ENCODE measurements at places on chromosomes 2 and 18. TPM values are rescaled to one million over a fixed set of nuclear protein-coding genes. Genes with fewer than 3 reads are reported as not detected.

DNA sequence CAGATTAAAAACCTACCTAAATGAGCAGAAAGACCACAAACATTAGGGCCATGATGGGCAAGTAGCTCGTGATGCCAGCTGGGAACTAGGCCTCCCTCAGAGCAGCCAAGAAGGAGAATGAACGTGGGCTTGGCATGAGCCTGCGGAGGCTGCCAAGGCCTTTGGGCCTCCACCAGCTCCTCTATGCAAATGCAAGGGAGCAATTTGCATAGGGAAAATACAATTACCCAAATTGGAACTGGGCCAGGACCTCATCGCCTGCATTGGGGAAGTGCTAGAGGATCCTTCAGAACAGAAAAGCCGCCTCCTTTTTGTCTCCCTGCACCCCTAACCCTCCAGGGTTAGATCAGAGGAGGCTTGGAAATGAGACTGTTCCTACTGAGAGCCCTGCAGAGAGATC lies 326.4 kb downstream of the SMAD2 start:
- DNase-seq, result no peak

DNA sequence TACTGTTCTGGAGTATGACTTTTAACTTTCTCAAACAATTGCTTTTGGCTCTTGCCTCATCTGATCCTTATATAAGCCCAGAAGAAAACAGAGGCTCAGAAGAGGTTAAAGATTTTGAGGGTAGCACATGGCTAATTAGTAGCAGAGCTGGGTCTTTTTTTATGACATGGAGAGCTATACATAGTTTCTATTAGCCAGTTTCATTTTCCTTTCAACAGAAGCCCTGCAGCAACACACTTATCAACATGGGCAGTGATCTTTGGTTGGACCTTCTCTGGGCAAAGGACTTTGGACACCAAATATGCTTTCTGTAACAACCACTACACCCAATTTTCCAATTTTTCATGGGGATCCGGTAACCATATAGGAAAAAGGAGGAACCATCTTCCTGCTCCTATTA lies 64.9 kb downstream of the NCKAP5 start:
- no peak for DNase-seq

DNA sequence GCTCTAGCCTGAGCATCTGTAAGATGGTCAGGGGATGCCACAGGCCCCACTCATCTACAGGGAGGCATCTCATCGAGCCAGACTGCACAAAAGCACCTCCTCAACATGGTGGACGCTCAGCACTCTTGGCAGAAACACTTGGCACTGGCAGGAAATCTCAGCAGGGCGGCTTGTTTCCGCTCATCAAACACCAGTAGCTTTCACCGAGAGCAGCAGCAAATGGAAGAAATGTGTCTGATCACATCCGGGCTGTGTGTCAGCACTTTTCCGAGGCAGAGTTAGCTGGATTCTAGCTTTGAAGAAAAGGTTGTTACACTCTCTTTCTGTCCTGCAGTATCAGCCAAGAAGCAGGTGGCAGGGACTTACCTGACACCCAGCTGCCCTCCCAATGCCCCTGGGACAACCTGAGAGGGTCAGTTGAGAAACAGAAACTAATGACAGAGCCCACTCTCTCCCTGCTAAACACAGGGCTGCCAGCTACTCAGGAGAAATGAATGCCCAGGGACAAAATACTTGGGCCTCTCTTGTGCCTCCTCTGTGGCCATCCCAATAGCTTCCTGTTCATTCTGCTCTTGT lies 68.9 kb upstream of the FZD7 start:
- no peak for DNase-seq

- DNase-seq, result no peak
Observed at GRCh38 chr2:31168291-31168690, 30.1 kb upstream of the GALNT14 start.

Gene FAHD2A
- total RNA-seq, result 57.7 TPM

- DNase-seq, result no peak
Observed at GRCh38 chr18:35132021-35132902, 91.0 kb downstream of the MAPRE2 start.

- DNase-seq, result no peak
Observed at GRCh38 chr2:58110765-58111164, 64.2 kb downstream of the VRK2 start.

- no peak for DNase-seq
Observed at GRCh38 chr2:207289295-207290018, 123.7 kb upstream of the KLF7 start.

Gene SLC19A3
- total RNA-seq, result 0.04 TPM

Gene PTPN18
- total RNA-seq, result 16.7 TPM

DNA sequence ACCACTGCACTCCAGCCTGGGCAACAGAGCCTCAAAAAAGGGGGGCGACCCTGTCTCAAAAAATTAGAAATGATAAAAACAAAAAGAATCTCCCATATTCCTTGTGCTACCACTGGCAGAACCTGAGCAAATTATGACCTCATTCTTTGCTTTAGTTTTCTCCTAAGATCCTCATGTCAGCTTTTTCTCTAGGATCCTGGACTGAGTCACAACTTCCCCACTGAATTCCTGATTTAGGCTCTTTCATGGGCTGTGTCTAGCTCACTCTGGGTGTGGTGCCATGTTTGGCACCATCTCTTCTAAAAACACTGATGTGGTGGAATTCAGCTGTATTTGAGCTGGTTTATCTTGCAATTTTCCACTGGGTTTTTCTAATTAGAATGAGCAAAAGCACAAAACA lies 37.1 kb downstream of the EXOC6B start:
- DNase-seq, result peak; percentile 41

- DNase-seq, result no peak
Observed at GRCh38 chr2:6924924-6925409, 7.8 kb downstream of the RNF144A start.

DNA sequence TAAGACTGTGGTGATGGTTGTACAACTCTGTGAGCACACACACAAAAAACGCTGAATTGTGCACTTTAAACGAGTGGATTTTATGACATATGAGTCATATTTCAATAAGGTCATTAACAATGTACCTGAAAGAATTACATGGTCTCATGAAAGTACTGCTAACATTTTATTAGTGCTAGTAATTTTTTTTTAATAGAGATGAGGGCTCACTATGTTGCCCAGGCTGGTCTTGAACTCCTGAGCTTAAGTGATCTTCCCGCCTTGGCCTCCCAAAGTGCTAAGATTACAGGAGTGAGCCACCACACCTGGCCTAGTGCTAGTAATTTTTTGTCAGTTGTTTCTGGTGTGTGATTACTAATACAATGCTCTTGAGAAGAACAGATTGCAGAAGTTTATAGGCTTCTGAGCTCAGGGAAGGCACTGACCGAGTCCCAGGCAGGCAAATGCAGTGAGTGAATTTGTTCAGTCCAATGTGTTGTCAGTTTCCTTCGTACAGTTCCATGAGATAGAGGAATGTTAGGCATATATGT lies 177.0 kb downstream of the TGIF1 start:
- DNase-seq, result no peak

GRCh38 chr2:22996911-22997310 lies 388.1 kb upstream of the KLHL29 start:
- DNase-seq, result no peak

DNA sequence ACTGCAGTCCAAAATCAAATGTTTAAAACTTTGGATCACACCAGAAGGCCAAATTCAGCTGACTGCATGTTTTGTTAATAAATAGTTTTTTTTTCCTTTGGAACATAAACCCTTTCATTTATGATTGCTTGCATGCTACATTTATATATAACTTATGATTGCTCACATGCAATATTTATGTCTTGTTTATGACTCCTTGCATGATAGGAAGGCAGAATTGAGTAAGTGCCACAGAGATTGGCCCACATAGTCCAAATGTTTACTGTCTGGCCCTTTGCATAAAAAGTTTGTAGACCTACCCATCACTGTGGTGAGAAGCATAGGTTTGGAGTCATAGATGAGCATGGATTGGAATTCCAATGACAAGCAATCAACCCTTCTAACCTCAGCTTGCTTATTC lies 30.8 kb downstream of the WDFY1 start:
- no peak for DNase-seq

Gene MOCOS
- 0.85 TPM for total RNA-seq

GRCh38 chr2:2580341-2580740 lies 249.3 kb upstream of the MYT1L start:
- no peak for DNase-seq

DNA sequence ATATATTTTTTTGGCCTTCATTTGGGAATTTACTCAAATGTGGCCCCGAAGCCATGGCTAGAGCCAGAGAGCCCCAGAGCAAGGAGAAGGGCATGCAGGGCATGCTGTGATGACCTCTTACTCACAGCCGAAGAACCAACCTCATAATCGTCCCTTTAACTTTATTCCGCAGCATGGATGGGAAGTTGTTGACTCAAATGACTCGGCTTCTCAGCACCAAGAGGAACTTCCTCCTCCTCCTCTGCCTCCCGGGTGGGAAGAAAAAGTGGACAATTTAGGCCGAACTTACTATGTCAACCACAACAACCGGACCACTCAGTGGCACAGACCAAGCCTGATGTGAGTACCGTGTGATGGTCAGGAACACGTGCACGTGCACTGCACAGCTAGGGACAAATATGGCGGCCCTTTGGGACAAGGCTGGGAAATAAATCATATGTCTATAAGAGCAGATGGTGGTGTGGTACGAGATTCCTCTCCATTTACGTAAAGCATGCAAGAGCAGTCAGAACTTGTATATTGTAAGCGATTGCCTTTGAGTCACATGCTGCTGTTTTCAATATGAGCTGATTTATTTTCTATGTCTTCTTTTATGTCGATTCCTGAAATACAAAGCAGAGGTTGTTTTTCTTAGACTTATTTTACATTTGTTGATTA lies 280.9 kb downstream of the NEDD4L start:
- no peak for DNase-seq
